ENCODE measurements at places on chromosomes 12 and 14.

- H3K4me3 ChIP-seq: no peak overlapping the region
- H3K27ac ChIP-seq: no peak overlapping the region
- H3K36me3 ChIP-seq: no peaks in the 10 kb centered on the region
- no peak for DNase-seq
- no peaks in the 10 kb centered on the region for H3K4me1 ChIP-seq
- no peaks in the 10 kb centered on the region for H3K27me3 ChIP-seq
Measured at GRCh38 chr12:5525783-5526367, 94.0 kb downstream of the NTF3 start.

GRCh38 chr12:112178796-112179195 is 53.4 kb downstream of the TRAFD1 start:
- no peak for DNase-seq
- no peaks in the 10 kb centered on the region for H3K27me3 ChIP-seq
- H3K4me3 ChIP-seq: no peak overlapping the region
- peaks cover 36% of the 10 kb centered on the region for H3K36me3 ChIP-seq

GRCh38 chr12:44127966-44128710 is 292.3 kb downstream of the TMEM117 start:
- DNase-seq: no peak
- no peaks in the 10 kb centered on the region for H3K36me3 ChIP-seq

DNA sequence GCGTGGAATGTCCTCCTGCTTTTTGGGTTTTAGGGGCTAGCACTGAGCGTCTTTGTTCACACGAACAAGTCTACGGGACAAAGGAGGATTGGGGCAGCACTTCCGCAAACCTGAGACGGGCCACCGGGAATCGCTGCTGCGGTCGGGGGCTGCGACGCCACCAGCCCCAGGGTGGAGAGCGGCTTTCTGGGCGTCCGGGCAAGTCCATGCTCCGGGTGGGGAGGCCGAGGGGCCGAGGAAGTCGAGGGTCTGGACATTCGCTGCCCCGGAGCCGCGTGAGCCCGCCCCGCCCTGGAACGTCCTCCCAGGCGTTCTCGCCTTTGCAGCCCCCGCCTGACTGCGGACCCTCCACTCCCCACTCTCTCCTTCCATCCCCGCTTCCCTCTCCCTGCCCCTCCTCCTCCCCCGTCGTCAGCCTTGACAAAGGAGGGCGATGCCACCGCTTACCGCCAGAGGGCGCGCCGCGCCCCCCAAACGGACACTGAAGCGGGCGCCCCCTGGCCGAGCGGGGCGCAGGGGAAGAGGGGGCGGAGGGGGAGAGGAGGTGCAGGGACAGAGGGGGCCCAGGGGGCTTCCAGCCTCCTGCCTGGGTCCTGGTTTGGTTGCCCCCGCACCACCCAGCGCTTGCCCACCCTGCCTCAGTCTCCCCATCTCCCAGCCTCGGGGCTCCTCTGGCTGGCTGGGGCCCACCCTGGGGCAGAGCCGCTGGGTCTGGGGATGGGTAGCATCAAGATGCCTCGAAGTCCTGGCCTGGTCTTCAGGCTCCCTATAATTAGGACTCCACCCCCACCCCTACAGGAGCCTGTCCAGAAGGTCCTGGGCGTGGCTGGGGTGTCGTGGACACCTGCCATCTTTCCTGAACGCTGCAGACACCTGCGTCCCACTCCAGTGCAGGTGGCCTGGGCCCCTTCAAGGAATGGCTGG is 39.1 kb upstream of the INF2 start:
- 0 out of 2 replicates have a peak, but pooled peaks cover 2% of the 10 kb centered on the region for H3K4me1 ChIP-seq
- peak overlapping the region; percentile 41 for H3K4me3 ChIP-seq
- DNase-seq: peak; percentile 31
- no peaks in the 10 kb centered on the region for H3K36me3 ChIP-seq
- peak overlapping the region; percentile 1 for H3K27ac ChIP-seq

GRCh38 chr12:95117178-95117599 is 43.8 kb upstream of the NR2C1 start:
- DNase-seq: peak; percentile 75
- peaks cover 15% of the 10 kb centered on the region for H3K4me1 ChIP-seq
- peaks cover 2% of the 10 kb centered on the region for H3K36me3 ChIP-seq
- H3K27me3 ChIP-seq: no peaks in the 10 kb centered on the region

DNA sequence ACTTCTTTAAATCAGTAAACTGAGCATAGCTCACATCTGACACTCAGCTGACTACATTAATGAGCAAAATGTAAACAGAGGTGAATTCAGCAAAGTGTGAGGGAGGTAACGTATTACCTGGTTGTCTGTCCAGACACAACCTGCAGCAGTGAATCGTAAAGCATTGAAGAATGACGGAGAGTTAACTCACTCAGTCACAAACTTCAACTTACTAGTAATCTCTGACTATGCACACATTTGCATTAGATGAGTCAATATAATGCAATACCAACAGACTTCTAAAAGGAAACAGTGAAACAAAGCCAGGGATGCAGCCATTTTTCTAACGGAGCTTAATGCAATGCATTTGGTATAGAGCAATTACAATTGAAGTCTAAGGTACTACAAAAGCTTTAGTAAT is 40.0 kb downstream of the STX2 start:
- H3K4me3 ChIP-seq: no peak overlapping the region
- H3K27me3 ChIP-seq: no peaks in the 10 kb centered on the region
- peak; percentile 15 for DNase-seq
- peaks cover 35% of the 10 kb centered on the region for H3K36me3 ChIP-seq
- no peaks in the 10 kb centered on the region for H3K4me1 ChIP-seq
- H3K27ac ChIP-seq: no peak overlapping the region

GRCh38 chr14:97878206-97878605 is 1081.0 kb downstream of the VRK1 start:
- no peak overlapping the region for H3K4me3 ChIP-seq
- no peak overlapping the region for H3K27ac ChIP-seq
- no peak for DNase-seq
- H3K4me1 ChIP-seq: no peaks in the 10 kb centered on the region
- H3K27me3 ChIP-seq: no peaks in the 10 kb centered on the region

- H3K36me3 ChIP-seq: no peaks in the 10 kb centered on the region
- H3K27me3 ChIP-seq: no peaks in the 10 kb centered on the region
- no peaks in the 10 kb centered on the region for H3K4me1 ChIP-seq
- DNase-seq: no peak
- no peak overlapping the region for H3K4me3 ChIP-seq
- H3K27ac ChIP-seq: no peak overlapping the region
Measured at GRCh38 chr12:103696101-103696500, 109.0 kb downstream of the STAB2 start.

Data from IMR-90 (cell line).